Stimulated activated CD4-positive, alpha-beta T cell treated with anti-CD3 and anti-CD28 coated beads, Interleukin-4, amount 100 ng/mL, for 24 hours (primary cell): ENCODE measurements at places on chromosomes 2 and 18.
A peak's percentile ranks its signal among the peaks of the same experiment; 100 is the strongest.

DNA sequence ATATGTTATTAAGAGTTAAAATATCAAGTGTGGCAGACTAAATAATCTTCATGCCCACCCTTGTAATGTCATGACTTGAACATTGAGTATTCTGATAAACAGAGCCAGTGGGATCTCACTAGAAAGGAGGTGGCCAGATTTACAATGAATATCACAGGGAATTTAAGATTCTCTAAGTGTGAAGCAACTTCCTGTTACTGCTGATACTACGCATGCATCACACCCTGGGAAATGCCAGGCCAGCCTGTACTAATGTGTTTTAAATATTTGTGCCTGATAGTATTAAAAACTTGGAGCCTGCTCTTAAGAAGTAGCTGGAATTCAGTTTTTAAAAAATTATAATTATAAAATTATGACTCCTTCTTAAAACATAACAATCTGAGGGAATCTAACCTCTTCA lies 148.3 kb downstream of the LAMA3 start:
- no peak for DNase-seq

DNA sequence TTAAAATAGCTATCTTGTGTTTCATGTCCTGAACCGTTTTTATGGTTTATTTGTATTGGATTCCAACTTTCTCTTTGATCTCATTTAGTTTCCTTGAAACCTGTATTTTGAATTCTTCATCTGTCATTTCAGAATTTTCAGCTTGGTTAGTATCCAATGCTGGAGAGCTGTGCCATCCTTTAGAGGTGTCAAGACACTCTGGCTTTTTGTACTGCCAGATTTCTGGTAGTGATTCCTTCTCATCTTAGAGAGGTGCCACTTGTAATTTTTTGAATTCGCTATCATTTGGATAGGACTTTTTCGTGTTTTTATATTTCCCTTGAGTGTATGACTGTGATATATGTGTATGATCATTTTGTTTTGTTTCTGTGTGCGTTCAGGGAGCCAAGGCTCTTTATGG lies 591.4 kb downstream of the ADCYAP1 start:
- no peak for DNase-seq

DNA sequence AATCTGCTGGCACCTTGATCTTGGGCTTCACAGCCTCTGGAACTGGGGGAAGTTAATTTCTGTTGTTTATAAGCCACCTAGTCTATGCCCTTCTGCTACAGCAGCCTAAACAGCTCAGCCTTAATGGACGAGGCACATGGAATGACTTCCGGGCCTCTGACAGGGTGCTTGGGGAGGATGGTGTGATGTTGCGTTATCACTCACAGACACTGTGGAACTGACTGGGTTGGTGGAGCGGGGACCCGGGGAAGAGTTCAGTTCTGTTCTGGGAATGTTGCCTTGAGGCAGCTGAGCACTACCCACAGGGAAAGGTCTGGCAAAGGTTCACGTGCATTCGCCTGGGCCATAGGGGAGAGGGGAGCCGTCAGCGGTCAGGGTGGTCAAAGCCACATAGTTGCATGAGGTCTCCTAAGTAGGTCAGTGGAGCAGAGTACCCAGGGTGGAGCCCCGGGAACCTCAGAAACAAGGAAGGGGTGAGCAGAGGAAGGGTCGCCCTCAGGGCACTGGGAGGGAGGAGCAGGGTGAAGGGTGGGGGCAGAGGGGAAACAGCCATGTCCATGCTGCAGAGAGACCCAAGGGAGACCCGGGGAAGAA lies 36.2 kb downstream of the LRRFIP1 start:
- DNase-seq = no peak

DNA sequence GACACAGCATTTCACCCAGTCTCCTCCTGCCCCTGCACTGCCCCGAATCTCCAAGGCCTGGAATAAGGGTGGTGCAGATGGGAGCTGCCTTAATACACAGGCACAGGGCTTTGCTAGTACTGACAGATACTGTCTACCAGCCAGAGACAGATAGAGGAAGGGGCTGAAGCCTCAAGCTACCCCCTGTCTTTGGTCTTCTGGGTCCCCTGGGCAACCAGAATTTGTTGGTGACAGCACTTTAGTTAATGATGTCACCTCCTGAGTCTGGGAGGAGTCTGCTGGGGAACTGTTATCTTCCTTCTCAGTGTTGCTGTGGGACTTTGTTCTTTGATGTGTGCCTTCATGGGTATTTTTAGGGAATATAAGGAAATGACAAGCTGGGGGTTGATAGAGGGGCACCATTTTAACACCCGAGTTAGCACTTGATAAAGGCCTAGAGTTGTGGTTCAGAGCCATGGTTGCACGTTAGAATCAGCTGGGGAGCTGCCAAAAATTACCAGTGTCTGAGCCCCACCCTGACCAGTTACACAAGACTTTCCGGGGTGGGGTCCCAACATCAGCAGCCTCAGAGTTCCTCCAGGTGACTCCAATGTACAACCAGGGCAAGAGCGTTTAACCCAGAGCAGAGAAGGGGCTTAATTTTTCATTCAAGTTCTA lies 136.8 kb downstream of the SMAD7 start:
- peak; percentile 15 for DNase-seq

GRCh38 chr2:234951664-234952269 lies at the start of gene SH3BP4:
SH3BP4 (plus strand) TSS chr2:234952017; CDS start chr2:235035003, 82,986 bp downstream.
- peak; percentile 15 for DNase-seq

DNA sequence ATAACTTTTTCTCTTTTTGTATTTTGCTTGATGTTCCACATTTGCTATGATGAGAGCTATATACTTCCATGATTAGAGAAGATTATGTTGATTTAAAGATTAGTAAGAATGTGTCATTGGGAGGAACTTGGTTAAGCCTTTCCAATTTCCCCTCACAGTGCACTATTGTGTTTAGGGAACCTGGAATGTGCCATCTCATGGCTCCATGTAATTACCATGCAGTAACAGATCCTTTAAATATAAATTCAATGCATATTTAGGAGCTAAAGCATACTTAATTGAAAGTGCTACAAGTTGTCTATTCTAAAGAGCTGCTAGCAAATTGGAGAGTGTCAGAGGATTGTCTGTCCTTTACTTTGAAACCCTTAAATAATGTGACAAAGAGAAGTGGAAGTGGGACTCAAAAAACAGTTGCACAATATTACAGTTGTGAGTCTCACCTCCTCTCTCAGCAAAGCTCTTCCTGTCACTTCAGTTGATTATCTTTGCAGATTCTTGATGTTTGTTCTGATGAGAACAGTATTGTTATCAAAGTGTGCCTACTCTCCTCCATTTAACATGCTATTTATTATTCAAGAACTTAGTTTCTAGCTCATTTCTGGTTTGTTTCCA lies 1162.7 kb upstream of the ZEB2 start:
- no peak for DNase-seq

- no peak for DNase-seq
Measured at GRCh38 chr2:195612611-195613495, 44.2 kb upstream of the SLC39A10 start.

- no peak for DNase-seq
Measured at GRCh38 chr18:56276466-56276865, 361.9 kb downstream of the TXNL1 start.

GRCh38 chr18:42658171-42658570 lies 457.3 kb downstream of the RIT2 start:
- DNase-seq = no peak

GRCh38 chr2:109031476-109032228 lies 42.6 kb upstream of the EDAR start:
- peak; percentile 57 for DNase-seq

- DNase-seq = no peak
Measured at GRCh38 chr2:220966636-220967035, 605.5 kb downstream of the EPHA4 start.

- no peak for DNase-seq
Measured at GRCh38 chr18:7856116-7856515, 289.0 kb downstream of the PTPRM start.

DNA sequence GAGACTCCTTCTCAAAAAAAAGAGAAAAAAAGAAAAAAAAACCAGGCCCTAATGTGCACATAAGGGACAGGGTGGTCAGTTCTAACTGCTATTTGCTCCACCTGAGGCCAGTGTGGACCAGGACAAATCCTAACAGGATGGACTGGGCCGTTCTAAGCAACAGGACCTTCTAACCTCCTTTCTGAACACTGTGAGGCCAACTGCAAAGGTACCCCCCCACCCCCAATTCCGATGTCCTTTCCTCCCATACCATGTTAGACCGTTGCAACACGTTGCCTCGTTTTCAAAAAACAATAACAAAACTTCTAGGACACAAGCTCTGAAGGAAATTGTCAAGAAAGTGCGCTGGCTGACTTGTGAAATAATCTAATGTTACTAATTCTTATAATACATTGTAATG lies 1.2 kb downstream of the THAP4 start:
- no peak for DNase-seq

GRCh38 chr2:235320326-235320725 lies 173.5 kb upstream of the AGAP1 start:
- DNase-seq = no peak

GRCh38 chr2:146659976-146660375 lies 1184.9 kb upstream of the ACVR2A start:
- DNase-seq = no peak

DNA sequence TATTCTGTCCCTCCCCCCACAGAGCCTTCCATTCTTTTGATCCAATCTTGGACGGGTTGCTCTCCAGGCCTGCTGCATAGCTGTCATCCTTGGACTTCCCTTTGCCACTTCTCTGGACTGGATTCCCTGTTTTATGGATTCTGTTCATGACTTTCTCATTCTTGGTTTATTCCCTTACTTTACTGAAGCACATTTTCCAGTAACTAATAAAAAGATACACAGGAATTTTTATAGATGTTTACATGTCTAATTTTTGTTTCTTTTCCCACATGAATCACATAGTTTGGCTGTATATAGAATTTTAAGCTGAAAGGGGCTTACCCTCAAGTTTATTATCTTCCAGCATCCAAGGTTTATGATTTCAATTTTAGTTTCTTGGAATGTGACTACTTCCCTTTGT lies 37.9 kb downstream of the GDF7 start:
- DNase-seq = no peak

DNA sequence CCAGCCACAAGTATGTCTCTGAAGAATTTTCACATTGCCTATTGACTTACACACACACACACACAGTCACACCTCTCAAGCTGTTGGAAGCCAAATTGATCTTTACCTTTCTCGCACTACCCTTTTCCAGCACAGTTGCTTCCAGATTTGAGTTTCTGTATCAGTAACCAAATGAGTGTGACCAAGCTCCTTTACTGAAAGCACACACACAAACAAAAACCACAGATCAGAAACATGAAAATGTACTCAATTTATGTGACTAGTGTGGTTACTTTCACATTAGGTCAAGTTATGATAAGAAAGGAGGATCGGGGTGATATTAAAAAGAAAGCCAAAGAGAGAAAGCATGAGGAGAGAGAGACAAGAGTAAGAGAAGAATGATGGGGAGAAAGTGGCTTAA lies 993.9 kb upstream of the POU3F3 start:
- DNase-seq = no peak

GRCh38 chr2:113242327-113242726 lies 36.4 kb downstream of the PAX8 start:
- no peak for DNase-seq

GRCh38 chr2:214069254-214069653 lies 341.6 kb upstream of the VWC2L start:
- no peak for DNase-seq

DNA sequence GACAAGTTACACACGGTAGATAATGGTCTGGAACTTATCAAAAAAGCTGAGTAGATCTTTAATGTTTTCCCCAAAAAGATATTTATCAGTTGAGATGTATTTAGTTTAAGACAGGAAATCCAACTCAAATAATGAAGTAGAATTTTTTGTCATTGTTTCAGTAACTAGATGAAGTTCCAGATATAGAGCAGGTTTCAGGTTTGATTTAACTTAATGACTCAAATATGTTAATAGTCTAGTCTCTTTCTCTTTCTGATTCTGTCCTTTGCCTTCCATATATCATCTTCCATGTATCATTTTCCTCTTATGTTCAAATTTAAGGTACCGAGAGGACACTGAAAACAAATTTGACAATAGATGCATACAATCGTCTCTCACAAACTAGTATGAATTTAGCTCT lies 23.6 kb upstream of the DOCK10 start:
- no peak for DNase-seq

DNA sequence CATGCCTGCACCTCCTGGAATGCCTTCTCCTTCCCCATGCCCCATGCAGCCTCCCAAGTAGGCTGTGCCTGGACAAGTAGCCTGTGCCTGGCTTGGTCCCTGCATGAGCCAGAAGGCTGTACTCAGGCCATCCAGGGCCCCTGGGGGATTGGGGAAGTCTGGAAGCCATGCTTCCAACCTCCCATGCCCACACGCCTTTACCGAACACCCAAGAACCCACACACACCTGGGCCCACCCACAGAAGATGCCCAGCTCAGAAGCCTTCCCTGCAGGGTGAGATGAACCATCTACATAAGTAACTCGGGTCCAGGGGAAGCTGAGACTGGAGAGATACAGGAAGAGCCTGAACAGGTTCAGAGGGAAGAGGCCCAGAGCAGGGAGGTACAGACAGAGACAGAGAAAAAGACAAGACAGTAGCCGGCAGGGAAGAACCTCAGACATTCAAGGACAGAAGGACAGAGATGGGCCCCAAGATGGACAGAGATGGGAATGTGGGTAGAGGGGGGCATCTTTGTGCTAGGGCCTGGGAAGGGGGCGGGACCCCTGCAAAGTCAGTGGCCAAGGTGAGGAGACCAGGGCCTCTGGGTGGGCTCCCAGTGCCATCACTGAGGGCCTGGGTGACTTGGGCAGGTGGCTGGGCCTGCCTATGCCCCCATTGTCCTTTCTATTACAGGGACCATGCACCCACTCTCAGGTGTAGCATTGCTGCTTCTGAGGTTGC lies 4.3 kb downstream of the BIN1 start:
- no peak for DNase-seq

GRCh38 chr2:105864262-105864661 lies 119.5 kb downstream of the NCK2 start:
- DNase-seq = no peak

DNA sequence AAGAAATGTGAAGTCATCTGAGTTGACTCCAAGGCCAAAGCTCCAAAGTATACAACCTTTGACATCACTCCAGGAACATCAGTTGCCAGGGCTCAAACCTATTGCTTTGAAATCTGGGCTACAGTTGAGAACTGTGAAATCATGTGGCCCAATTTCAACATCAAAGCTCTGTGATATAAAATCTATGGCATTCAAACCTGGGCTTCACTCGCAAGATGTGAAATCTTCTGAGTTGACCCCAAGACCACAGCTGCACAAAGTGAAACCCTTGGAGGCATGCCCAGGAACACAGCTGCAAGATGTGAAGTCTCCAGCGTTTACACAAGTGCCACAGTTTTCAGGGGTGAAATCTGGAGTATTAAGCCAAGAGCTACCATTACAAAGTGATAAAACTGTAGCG lies 9.4 kb upstream of the ZNF512 start:
- no peak for DNase-seq
